Cardiac muscle cell (in vitro differentiated cells and primary cell): ENCODE measurements at places on chromosomes 4 and X. TPM values are rescaled to one million over a fixed set of nuclear protein-coding genes. Genes with fewer than 3 reads are reported as not detected.
A peak's percentile ranks its signal among the peaks of the same experiment; 100 is the strongest.

GRCh38 chrX:110951472-110952269, 144.3 kb upstream of the PAK3 start:
- DNase-seq = no peak

Gene SOX3
- polyA plus RNA-seq = 0.24 TPM in 1 of 2 replicates, not detected in the other

Gene SPANXN2
- not detected in 2 replicates for polyA plus RNA-seq

- DNase-seq = no peak
Measured at GRCh38 chr4:71355045-71355444, 16.2 kb downstream of the SLC4A4 start.

Gene FGF5
- 0.97 and 2.0 TPM in 2 replicates for polyA plus RNA-seq

- DNase-seq = no peak
Measured at GRCh38 chr4:150082241-150082640, 4.0 kb downstream of the DCLK2 start.

Gene MAGEA2B
- 0.29 TPM in 1 of 2 replicates, not detected in the other for polyA plus RNA-seq

GRCh38 chr4:74930162-74930561, 2.8 kb upstream of the PARM1 start:
- DNase-seq = no peak

- DNase-seq = no peak
Measured at GRCh38 chrX:65644621-65645289, 22.7 kb upstream of the MSN start.

DNA sequence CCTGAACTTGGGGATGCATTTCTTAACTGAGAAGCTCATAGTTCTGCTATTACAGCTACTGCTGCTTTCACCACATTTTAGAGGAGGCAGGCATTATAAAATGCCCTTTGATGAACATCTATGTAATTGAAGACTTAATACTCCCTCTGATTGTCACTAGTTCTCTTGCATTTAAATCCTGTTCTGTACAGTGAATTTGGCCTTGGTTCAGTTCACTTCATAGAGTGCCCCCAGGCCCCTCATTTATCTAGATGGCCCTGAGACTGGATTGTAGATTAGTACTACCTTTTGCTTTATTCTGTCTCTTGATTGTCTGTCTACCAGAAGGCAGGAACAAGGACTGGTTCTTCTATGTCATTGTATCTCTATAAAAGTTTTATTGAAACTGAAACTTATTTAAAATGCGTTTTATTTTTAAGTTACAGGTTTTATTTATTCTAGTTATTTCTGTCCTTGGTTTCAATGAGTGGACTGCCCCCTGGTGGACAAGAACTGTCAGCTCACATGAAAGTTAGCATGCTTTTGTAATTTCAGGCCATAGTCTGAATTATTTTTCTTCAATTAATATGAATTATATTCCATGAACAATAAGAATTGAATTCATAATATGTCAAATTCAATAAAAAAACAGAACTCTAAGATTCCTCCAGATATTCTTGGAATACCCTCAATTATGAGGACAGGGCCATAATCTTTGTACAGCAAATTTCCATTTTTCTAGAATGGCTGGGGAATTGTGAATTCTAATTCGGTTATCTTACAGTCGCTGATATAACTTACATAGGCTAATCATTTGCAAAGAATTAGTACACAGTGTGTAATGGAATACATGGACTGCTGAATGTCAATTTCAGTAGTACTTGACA, 47.2 kb upstream of the TMEM33 start:
- peak; percentile 53 for DNase-seq

- DNase-seq = no peak
Measured at GRCh38 chr4:128477540-128477939, 189.9 kb upstream of the PGRMC2 start.

Gene MOSPD2
- polyA plus RNA-seq = 5.8 and 10.2 TPM in 2 replicates

DNA sequence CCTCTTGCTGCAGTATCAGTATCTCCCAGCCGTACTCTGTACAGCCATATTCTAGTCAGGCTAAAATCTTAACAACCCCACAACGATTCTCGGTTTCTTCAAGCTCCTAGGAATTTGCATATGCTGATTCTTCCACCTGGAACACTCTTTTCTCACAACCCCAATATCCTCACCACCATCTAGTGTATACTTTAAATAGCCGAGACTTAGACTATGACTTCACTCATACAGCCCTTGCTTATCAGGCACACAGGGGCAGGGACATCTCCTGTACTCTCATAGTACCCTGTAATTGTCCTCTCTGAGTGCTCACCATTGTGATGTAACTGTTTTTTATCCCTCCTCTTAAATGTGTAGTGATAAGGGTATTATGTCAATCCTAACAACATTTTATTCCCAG, 2126.4 kb upstream of the TENM3 start:
- no peak for DNase-seq
